Common myeloid progenitor, CD34-positive (primary cell): ENCODE measurements at places on chromosomes 6 and 20.

DNA sequence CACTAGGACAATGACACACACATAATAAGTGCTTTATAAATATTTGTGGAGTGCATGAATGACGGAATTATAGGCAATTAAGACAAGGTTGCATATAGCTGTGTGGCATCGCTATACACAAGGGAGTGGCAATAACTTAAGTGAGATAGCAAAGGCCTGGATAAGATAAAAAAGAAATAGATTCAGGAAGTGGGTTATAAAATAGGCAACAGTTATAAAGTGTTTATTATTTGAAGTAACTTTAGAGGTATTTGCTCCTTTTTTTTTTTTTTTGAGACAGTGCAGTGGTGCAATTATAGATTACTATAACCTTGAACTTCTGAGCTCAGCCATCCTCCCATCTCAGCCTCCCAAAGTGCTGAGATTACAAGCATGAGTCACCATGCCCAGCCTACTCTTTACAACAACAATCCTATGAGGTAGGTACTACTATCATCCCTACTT lies 75.9 kb upstream of the LOC128125822 start:
- no peak for DNase-seq

DNA sequence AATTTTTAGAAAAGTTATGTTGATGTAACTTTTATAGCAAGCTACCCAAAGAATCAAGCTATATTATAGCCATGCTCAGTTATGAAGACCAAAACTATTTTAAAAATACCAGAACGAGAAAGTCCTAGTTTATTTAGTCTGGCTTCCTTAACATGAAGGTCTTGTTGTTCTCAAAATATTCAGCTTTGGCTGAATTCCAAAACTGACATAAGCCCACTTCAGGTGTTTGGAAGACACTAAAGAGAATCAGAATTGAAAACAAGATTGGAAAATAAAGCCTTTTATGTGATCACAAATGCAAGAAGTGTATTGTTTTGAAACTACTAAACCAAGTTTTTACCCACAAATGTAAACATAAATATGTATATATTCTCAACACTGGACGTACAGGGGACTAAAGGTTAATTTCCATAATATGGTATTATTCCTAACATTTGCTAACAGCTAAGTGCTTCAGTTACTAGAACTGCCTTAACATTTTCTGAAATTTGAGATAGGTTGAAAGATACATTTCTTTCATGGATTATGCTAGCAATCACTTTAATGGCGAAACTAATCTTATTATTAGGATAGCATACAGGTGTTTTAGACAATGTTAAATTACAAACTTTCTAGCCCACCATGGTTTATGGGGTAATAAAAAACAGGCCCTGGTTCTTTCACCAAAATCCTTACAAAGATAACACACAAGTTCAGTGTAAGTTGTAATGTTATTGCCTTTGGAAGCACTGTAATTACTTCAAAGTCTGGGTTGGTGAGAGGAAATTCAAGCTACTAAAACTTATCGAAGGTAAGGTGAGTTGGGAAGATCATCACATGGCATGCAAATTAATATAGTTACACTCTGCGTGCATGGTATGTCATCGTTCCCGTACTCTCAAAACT lies 1.6 kb downstream of the MAP3K5 start:
- DNase-seq: no peak

GRCh38 chr20:57633945-57634491 lies 13.8 kb upstream of the ZBP1 start:
- no peak for DNase-seq

GRCh38 chr20:60191014-60191413 lies 232.8 kb downstream of the CDH26 start:
- DNase-seq: no peak

DNA sequence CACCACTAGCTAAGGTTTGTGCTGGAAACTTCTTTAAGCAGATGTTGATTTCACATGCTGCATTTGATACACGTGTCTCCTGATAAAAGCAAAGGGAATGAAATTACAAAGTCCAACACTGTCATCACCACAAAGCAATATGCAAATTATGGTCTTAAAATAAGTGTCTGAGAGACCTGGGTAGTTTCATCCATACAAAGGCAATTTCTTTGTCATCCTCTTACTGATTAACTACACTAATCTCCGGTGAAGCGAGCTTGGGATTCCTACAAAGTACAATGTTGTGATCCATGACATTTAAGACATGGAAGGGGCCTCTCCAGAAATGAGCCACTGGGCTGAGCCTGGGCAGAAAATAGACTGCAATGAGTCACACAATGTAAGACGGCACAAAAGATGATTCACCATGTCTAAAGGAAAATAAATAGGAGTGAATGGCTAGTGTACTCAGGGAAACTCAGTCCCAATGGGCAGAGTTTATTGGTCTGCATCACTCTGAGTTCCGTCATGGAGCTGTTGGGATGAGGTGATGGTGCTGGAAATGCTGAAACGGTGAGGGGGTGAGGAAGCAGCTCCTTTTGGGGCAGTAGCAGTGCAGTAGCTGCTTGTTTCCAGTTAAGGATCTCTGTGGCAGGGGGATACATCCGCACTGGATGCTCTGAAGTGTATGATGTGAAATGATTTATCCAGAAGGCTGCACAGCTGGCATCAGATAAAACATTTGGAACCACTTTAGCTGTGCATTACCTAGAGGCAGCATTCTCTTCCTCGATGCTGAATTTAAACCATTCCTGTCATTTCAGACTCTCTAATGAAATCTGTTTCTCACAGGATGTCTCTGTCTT lies 103.3 kb downstream of the IBTK start:
- no peak for DNase-seq

GRCh38 chr6:114403858-114404257 lies 61.0 kb upstream of the HS3ST5 start:
- DNase-seq: no peak

DNA sequence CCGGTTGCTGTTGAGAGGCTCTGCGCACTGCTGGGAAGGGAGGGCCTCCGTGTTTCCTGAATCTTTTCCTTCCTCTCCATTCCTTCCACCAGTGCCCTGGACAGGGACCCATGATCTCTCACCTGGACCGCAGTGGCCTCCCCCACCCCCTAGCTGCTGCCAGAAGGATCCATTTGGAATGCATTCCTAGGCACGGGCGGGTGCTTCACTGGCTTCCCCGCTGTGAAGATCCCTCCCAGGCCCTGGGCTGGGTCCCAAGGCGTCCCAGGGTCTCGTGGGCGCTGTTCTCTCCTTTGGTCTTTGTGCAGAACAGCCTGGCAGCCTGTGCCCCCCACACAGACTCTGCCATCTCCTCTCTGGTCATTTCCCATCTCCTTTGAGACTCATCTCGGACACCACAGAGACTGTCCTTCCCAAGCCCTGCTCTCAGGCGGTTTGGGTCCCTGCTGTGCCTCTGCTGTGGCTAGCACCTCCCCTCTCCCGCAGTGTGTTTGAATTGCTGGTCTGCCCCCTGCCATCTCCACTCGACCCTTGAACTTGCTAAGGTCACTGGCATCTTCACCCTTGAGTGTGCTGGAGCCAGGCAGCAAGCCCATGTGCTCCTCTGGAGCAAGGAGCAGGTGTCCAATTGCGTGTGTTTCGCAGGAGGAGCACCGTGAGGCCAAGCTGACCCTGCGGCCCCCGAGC lies 59.0 kb downstream of the TCP11 start:
- no peak for DNase-seq

GRCh38 chr20:54772893-54773642 lies 297.7 kb downstream of the DOK5 start:
- no peak for DNase-seq

- DNase-seq: no peak
Measured at GRCh38 chr6:5151955-5152401, 66.8 kb downstream of the PPP1R3G start.

DNA sequence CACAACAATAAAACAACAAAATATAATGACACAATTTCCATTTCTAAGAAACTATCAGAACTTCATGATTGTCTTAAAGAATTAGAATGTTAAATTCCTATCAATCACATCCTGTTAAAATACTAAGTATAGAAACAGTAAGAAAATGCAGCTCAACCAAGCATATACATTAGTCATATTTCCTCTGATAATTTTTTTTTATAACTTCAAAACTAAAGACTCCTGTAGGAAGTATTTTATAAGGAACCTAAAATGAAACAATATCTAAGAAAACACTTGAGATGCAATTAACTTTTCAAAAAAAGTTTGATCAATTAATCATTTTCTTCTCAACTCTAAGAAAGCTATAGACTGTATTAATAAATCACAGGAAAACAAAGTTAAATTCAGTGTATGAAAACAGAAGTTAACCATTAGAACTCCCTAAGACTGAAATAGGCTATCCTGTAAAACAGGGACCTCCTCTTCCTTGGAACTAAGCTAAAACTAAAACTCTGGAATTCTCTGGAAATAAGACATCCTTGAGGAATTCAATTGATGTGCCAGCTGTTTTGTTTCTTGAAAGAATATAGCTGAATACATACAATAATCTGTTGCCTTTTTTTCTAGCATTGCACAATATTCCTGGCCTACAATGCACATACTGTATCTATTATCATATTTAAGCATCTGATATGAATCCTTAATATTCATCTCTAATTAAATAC lies 19.8 kb downstream of the FKBP5 start:
- DNase-seq: no peak

DNA sequence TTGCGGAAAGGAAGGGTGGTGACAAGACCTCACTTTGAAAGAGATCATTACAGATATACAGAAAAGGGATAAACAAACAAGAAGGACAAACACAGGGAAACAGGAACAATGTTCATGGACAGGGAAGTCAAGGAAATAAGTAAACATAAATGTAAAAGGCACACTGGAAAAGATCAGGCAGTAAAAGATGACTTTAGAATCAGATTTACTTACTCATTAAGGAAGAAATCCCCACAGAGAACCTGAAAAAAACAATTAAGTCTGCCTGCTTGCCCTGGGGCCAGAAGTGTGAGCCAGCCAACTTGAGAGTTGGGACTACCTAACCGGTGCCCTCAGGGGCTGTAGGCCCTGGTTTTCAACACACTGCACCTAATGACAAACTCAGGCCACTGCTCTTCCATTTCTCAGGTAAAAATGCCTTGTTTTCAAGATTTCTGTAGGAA lies 1.7 kb downstream of the APMAP start:
- no peak for DNase-seq

- peak; percentile 95 for DNase-seq
Measured at GRCh38 chr6:90350689-90351554, 54.3 kb upstream of the BACH2 start.

DNA sequence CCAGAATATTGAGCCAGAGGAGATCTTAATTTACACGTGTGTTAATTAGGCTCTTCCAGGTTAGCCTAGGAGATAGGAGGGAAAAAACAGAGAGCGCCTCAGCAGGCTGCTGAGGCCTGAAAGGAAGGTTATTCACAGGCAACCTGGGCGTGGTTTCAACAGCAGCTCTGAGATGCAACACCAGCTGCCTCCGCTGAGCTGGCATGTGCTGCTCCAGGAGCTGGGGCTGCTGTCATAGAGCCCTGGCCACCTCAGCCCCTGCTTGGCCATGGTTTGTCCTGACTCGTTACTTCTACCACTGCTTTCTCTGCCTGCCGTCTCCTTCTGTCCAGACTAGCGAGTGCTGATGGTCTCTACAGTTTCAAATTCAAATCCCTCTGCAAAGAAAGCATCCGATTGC lies 32.4 kb upstream of the RPP40 start:
- peak; percentile 52 for DNase-seq

- no peak for DNase-seq
Measured at GRCh38 chr6:45469663-45470062, 91.9 kb upstream of the SUPT3H start.

- no peak for DNase-seq
Measured at GRCh38 chr6:31407699-31408098, 4.3 kb downstream of the MICA start.

- DNase-seq: no peak
Measured at GRCh38 chr20:12394786-12395185, 477.1 kb downstream of the BTBD3 start.

GRCh38 chr20:53124075-53124551 lies 152.0 kb downstream of the TSHZ2 start:
- no peak for DNase-seq

- no peak for DNase-seq
Measured at GRCh38 chr6:106069478-106069877, 16.7 kb upstream of the PRDM1 start.

DNA sequence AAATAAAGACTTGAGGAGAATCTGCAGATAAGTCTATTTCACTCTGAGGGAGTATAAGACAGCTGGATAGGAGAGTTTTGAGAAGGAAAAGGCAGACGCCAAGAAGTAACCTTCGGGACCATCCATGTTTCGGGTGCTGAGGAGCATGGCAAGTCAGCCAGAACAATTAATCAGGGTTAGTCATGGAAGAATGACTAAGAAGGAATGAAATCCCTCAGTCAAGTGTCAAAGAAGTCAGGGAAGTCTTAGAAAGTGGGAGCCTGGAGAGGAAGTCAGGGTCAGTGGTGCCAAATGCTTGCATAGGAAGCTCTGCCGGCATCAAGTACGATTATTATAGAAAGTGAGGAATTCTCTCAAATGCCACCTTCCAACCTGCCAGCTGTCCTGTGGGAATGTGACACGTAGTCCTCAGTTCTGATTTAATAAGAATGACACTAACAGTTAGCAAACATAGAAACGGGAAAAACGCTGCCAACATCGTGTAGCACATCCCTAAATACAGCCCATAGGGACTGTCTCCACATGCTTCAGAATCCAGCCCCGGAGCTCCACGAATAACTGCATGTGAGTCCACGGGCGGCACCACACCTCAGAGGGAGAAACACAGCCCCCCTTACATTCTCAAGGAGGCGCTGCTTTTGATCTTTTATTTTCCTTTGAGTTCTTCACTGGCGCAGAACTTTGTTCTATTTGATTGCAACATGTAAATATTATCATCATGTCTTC lies 602.7 kb downstream of the PRKN start:
- no peak for DNase-seq

GRCh38 chr6:154370545-154370944 lies 13.9 kb upstream of the IPCEF1 start:
- peak; percentile 65 for DNase-seq

- DNase-seq: no peak
Measured at GRCh38 chr6:39018103-39018502, 30.5 kb upstream of the GLP1R start.

DNA sequence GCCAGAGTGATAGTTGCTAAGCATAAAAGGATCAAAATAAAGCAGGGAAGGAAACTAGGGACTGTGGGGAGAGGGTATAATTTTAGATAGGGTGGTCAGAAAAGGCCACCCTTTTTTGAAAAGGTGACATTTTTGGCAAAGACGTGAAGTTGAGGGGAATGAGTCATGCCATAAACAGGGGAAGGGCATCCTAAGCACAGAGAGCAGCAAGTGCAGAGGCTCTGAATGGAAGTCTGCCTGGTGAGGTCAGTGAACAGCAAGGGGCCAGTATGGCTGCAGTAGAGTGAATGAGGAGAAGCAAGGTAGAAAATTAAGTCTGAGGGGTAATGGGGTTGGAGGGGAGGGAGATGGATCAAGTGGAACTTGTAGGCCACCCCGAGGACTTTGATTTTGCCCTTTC lies 2.4 kb downstream of the KLC4 start:
- DNase-seq: no peak

- DNase-seq: no peak
Measured at GRCh38 chr6:74058606-74059005, 362.6 kb downstream of the CD109 start.

- no peak for DNase-seq
Measured at GRCh38 chr6:160085713-160086505, 35.7 kb upstream of the SLC22A1 start.

GRCh38 chr6:170256641-170257040 lies 34.2 kb downstream of the DLL1 start:
- no peak for DNase-seq
